ENCODE measurements at places on chromosomes 5 and 9. TPM values are rescaled to one million over a fixed set of nuclear protein-coding genes. Genes with fewer than 3 reads are reported as not detected.

C9orf152 gene
- 0.09 TPM for total RNA-seq

ARL10 gene
- 20.0 TPM for total RNA-seq

LMX1B gene
- not detected for total RNA-seq

F2RL2 gene
- total RNA-seq, result 0.09 TPM

CDC25C gene
- not detected for total RNA-seq

PCDHGA6 gene
- total RNA-seq, result 0.21 TPM
